T1000 (cell line): ENCODE measurements at places on chromosomes 1 and 21.

- DNase-seq, result no peak
Measured at GRCh38 chr1:110637475-110637874, 31.3 kb upstream of the KCNA2 start.

GRCh38 chr21:42151948-42152220, 67.1 kb upstream of the ABCG1 start:
- no peak for DNase-seq

GRCh38 chr1:32761253-32761877, 55.8 kb downstream of the YARS1 start:
- peak; percentile 17 for DNase-seq

DNA sequence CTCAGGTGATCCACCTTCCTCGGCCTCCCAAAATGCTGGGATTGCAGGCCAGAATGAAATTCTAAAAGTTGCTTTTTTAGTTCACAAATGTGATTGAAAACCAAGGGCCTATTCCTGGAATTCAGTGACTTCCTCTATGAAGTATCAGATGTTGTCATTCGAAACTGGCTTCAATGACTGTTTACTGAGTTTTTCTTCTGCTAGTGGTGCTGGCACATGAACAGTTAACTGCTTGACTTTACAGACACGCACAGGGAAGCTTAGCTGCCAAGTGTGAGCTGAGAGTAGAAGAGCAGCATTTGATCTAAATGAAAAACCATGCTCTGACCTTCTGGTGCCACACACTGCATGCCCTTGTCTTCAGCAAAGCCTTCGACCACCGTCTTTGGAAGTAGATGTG, 32.8 kb upstream of the AJAP1 start:
- DNase-seq, result no peak

GRCh38 chr1:159077120-159077961, 775 bp upstream of the AIM2 start:
- DNase-seq, result peak; percentile 83

- DNase-seq, result no peak
Measured at GRCh38 chr1:168321945-168322344, 41.3 kb downstream of the TBX19 start.

DNA sequence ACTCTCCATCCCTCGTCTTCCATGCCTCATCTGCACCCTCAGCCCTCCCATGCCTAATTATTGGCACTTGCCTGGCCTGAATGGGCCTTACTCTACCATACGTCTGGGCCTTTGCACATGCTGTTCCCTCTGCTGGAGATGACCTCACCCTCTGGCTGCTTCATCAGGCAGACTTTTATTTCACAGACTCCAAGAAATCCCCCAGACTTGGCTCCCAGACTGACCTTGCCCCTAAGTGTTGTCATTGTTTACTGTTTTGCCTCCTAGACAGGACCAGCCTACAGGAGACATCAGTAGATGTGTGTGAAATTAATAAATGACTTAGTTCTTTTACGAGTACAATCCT, 5.2 kb upstream of the AHDC1 start:
- no peak for DNase-seq

- no peak for DNase-seq
Measured at GRCh38 chr1:22527122-22527521, 36.2 kb upstream of the EPHA8 start.

GRCh38 chr1:170145770-170146676, at the start of gene NTMT2:
TSS of gene NTMT2 (plus strand) at chr1:170145959. CDS start at chr1:170146108, 149 bp downstream.
- DNase-seq, result no peak

DNA sequence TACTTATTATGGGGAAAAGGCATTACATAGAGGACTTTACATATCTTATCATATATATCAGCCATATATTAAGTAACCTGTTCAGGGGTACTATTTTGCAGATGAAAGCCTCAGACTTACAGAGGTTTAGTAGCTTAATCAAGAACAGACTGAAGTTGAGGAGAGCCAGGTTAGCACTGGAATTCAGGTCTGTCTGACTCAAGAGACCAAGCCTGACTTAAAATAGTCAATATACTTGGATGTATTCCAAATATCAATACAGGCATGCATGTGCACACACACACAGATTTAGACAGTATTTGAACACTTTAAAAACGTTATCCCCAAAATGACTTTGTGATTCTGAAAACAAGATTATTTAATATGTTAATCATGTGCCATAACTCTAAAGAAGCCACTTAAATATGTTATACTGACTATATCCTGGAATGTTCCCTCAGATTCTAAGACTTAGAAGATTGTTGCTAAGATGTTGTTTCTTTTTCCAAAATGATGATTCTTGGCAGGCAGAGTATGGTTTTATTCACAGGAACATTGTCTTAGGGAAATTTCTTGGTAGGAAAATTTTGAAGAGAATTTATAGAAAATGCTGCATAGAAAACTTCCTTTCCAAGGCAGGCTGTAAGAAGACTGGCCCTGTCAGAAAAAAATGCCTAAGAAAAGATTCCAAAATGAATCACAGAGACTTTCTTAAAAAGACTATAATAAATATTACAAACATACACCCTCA, 61.6 kb downstream of the ADAMTS1 start:
- no peak for DNase-seq

GRCh38 chr21:36750576-36750959, 51.7 kb downstream of the SIM2 start:
- DNase-seq, result no peak

- DNase-seq, result no peak
Measured at GRCh38 chr1:208111646-208112190, 132.5 kb downstream of the PLXNA2 start.

DNA sequence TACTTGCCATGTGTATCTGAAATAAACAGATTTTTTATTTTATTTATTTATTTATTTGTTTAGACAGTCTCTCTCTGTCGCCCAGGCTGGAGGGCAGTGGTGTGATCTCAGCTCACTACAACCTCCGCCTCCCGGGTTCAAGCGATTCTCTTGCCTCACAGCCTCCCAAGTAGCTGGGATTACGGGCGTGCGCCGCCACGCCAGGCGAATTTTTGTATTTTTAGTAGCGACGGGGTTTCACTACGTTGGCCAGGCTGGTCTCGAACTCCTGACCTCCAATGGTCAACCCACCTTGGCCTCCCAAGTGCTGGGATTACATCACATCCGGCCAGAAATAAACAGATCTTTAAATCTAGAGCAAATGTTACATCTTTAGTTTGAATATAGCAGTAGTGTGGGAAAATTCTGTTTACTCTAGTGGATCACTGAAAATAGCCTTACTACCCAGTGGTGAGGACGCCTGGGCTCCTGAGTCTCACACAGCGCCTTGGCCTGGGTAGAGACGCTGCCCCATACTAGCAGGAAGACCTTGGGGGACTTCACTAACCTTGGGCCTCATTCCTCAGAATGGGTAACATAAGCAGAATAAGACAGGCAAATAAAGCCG, 709 bp downstream of the GART start:
- DNase-seq, result peak; percentile 7

- DNase-seq, result peak; percentile 78
Measured at GRCh38 chr1:91569411-91570119, 68.9 kb downstream of the CDC7 start.

- no peak for DNase-seq
Measured at GRCh38 chr1:214587165-214587564, 15.8 kb upstream of the CENPF start.
